ENCODE measurements at places on chromosomes 13 and 19.

DNA sequence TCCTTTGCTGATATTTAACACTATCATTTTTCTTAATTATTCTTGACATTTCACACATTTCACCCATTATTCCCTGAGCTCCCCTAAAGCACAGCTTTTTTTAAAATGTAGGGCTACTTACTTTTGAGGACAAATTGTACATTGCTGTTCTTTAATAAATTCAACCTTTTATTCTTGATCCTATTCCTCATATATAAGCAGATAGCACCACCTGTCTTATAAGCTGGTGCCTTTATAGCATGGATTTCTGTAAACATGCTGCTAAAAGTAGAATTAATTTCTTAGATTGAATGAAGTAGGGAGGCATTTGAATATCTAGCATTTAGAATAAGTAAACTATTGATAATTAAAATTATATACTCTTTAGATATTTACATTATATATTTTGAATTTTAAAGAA is 603.4 kb upstream of the PCDH9 start:
- DNase-seq: no peak

DNA sequence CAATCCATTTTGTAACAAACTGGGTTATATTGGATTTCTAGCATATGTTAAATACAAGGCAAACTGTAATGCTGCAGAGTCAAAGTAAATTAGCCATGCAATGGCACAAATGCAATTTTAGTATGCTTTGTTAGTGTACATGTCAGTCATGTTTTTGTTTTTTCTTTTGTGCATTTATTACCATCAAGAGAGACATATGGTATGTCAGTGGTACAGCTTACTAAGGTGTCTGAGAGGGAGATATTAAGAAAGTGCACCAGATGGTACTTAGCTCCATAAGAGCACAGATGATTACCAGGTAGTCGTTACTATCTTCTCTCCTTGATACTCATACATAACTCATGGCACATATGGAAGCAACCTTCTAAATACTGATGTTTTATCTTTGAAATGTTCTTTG is 550.3 kb downstream of the GPC5 start:
- DNase-seq: no peak

DNA sequence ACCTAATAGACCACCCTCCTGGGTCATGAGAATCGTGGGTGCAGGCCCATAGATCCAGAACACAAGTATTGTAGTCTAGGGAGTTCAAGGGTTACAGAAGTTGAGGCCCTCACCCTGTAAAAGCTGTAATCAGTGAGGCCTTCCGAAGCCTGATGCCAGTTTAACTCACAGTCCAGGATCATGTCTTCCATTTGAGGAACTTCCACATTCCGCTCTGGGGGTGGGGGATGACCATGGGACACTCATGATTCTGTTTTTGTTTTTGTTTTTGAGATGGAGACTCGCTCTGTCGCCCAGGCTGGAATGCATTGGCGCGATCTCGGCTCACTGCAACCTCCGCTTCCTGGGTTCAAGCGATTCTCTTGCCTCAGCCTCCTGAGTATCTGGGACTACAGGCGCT is 1.7 kb upstream of the RASIP1 start:
- no peak for DNase-seq

DNA sequence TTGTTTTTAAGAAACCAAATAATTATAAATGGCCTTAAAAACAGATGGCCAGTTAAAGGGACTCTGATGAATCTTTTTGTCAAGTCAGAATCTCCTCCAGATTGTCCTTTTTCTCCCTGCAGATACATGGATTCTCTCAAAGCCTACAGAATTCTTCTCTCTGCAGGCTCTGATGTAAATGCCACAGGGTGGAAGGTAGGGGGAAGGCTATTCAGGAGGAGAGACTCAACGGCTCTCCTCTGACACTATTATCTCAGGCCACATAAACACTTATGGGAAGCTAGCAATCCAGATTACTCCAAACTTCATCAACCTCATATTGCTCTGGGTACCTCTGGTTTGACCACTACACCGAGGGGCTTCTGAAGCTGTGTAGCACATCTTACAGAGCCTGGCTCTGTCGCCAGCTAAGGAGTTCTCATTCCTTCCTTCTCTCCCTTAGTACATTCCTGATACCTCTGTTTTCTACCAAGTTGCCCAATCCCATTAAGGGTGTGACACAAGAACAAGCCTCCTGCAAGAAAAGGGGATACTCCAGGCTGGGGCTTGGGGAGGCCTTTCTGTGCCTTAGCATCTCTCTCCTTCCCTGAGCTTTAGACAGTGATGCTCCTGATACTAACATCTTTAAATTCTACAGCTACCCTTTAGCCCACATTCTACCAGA is 14.9 kb downstream of the LCP1 start:
- DNase-seq: no peak

DNA sequence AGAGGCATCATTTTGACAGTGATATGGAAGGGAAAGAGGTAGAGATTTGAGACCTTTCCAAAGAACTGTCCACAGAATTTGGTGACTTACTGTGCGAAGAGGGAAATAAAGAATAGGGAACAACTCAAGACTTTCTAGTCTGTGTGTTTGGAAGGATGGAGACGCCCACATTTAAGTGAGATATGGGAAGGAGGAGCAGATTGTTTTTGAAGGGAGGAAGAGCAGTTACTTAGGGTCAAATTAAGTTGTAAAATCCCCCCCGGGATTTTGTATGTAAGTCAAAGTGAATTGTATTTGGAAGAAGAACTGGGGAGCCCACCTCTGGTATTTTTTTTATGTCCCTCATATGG is 1.2 kb downstream of the USPL1 start:
- DNase-seq: no peak

- no peak for DNase-seq
Observed at GRCh38 chr13:112067116-112067741, at the start of gene SOX1. TSS of gene SOX1 (plus strand) at chr13:112067149. CDS start at chr13:112067659, 510 bp downstream.

DNA sequence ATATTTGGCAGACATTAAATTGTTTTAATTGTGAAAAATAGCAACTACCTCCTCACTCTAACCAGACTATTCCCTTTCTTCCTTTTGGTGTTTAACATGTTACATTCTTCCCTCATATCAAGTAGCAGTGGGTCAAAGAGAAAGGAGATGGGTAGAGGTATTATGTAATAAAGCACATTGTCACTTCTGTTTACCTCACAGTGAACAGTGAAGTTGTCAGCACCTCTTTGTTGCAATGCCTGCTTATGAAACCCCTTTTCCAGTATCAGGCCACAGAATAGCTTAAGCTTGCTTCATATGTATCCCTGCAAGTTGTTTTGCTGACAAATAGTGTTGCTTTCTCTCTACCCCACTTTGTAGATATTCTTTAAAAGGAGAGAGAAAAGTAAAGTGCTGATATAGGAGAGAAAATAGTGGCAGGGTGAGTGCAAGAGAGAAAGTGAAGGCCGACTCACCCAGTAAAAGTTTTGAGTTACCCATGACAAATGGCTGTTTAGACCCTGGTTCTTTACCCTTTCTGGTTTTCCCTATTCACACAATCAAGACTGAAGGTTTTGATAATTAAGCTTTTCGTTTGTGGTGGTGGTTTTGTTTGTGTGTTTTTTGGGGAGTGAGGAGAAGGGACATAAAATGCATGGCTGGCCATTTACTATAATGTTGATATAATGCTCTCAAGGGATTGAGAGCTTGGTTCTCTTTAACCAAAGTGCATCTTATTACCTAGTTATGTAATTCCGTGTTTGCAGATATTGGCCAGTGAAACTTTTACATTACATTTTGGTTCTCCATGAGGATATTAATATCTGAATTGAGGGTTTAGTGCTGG is 3.7 kb downstream of the ITM2B start:
- DNase-seq: no peak

DNA sequence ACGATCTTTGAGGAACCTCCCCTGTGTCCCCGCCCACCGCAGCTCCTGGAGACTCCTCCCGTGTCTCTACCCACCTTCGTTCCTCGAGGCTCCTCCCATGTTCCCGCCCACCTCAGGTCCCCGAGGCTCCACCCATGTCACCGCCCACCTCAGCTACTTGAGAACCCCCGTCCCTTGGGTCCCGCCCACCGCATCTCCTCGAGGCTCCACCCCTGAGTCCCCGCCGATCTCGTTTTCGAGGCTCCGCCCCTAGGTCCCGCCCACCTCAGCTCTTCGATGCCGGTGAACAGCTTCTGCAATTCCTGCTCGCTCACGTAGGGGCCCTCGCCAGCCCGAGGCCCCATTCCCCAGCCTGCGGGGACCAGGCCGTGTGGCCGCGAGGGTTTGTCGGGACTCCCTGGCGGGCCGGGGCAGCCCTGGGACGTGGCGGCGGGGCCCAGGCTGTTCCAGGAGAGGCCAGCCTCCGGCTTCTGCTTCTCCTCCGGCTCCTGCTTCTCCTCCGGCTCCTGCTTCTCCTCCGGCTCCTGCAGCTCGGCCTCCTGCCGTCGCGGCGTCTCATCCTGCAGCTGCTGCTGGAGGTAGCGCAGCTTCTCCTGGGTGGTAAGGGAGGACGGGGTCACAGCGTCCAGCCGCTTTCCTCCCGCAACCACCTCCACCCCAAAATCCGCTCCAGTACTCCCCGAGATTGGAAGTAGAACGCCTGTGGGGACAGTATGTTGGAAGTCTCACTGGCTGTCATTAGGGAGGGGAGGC is 16.7 kb downstream of the TSKS start:
- DNase-seq: peak; percentile 14

- DNase-seq: no peak
Observed at GRCh38 chr13:101423872-101424271, 7.6 kb upstream of the NALCN start.

GRCh38 chr19:30011051-30011578 is 69.1 kb downstream of the URI1 start:
- no peak for DNase-seq

DNA sequence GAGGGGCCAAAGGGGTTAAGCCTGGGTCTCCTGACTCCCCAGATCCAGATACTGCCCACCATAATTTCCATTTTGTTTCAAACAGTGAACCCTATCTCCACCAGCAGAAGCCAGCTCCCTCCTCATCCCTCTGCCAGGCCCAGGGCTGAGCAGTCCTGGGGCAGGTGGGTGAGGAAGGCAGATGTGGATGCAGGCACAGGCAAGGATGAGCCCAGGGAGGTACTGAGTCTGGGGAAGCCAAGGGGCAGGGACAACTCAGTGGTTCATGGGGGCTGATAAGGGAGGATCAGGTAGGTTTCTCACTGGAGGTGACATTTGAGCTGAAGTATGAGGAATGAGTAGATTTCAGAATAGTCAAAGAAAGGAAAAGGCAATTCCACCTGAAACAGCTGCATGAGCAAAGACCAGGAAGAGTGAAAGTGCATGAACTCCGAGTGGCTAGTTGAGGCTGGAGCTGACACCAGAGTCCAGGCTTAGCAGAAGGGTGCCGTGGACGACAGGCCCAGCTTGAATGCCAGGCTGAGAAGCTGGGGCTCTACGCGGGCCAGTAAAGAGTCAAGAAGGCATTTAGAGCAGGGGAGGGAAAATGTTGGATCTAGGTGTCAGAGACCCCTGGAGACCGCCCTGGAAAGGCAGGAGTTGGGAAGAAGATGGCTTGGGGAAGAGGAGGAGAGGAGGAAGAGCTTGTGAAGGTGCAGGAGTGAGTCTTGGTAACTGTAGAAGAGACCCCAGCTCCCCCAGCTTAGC is 10.3 kb downstream of the CIC start:
- DNase-seq: no peak

DNA sequence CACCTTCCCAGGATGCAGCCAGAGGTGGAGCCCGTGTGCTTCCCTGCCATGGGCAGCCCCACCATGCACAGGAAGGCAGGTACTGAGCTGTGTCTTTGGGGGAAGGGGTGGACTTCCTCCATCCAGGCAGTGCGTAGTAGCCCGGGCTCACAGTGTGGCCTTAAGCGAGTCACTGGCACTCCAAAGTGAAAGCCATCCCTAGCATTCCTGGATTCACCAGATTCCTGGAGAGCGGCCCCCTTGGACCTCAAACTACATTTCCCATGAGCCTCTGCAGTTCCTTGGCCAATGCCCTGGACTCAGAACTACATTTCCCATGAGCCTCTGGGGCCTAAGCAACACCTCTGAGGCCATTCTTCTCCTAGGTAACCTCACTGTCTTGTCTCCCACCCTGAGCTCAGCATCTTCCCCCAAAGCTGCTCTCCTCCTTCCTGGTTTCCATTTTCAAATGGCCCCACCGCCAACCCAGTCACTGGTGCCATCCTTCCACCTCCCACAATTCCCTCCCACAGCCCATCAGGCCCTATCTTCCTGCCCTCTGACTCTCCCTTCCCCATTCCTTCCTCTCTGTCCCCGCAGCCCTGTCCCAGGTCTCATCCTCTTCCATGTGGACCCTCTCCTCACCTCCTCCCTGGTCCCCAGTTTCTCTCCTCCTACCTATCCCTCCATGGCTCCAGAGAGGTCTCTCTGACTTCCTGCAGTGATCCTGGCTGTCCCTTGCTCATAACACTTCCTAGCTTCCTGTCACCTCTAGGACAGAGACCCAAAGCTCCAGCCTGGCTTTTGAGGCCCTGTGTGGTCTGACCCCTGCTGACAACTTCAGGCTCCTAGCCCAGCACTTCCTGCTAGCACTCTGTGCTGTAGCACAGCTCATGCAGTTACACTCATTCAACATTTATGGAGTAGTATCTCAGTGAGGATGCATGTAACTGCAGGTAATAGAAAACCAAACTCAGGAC is at the start of gene C19orf81:
TSS of gene C19orf81 (plus strand) at position 13 of the 959 bp plus-strand sequence. CDS start at position 13, 0 bp downstream.
- DNase-seq: no peak

- no peak for DNase-seq
Observed at GRCh38 chr19:709965-710571, 1.3 kb downstream of the PALM start.

- DNase-seq: no peak
Observed at GRCh38 chr19:10290876-10291553, 1.3 kb downstream of the ICAM5 start.

DNA sequence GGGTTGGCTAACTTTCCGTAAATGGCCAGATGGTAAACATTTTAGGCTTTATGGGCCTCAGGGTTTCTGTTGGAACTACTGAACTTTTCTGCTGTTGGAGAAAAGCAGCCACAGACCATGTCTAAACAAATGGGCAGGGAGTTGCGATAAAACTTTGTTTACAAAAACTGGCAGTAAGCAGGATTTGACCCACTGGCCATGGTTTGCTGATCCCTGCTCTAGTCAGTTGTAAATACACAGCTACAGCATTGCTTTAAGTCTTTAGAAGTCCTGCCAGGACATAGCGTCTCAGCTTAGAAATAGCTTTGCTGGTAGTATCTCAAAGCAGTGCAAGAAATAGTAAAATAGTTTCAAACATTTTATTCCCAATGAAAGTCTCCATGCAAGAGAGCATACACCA is 88.4 kb downstream of the NALCN start:
- DNase-seq: no peak
